Stimulated activated CD4-positive, alpha-beta T cell treated with anti-CD3 and anti-CD28 coated beads, Interleukin-4, amount 100 ng/mL, for 24 hours (primary cell): ENCODE measurements at places on chromosomes 3 and 15.

DNA sequence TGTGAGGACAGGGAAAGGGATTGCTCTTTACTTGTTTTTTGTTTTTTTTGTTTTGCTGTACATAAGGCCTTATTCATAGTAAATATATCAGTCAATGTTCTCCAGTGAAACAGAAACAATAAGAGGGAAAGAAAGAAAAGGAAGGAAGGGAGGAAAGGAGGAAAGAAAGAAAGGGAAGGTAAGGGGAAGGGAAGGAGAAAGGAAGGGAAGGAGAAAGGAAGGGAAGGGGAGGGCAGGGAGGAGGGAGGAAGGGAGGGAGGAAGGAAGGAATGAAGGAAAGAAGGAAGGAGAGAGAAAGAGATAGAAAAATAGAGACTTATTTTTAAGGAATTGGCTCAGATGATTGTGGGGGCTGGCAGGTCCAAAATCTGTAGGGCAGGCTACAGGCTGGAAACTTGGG is 37.2 kb downstream of the TIMP4 start:
- DNase-seq, result no peak

- DNase-seq, result no peak
Observed at GRCh38 chr3:90034038-90034437, 926.6 kb downstream of the EPHA3 start.

DNA sequence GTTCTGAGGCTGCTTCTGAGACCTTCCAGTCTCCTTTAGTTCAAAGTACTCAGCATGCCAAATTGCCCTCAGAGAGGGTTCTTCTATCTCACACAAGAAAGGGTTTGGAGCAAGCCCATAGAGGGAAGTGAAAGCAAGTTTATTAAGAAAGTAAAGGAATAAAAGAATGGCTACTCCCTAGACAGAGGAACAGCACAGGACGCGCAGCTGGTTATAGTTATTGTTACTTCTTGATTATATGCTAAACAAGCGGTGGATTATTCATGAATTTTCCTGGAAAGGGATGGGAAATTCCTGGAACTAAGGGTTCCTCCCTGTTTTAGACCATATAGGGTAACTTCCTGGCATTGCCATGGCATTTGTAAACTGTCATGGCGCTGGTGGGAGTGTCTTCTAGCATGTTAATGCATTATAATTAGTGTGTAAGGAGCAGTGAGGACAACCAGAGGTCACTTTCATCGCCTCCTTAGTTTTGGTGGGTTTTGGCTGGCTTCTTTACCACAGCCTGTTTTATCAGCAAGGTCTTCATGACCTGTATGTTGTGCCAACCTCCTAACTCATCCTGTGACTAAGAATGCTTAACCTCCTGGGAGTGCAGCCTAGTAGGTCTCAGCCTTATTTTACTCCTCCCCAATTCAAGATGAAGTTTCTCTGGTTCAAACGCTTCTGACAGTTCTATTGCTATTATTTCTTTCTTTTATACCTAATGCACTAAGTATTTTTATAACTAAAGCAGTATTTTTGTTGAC is 26.3 kb downstream of the SCN11A start:
- no peak for DNase-seq

GRCh38 chr15:57692709-57693108 is 13.8 kb upstream of the POLR2M start:
- DNase-seq, result no peak

- no peak for DNase-seq
Observed at GRCh38 chr15:78347586-78348543, 7.7 kb downstream of the CRABP1 start.
